ENCODE measurements at places on chromosomes 12 and 14. TPM values are rescaled to one million over a fixed set of nuclear protein-coding genes. Genes with fewer than 3 reads are reported as not detected.
A peak's percentile ranks its signal among the peaks of the same experiment; 100 is the strongest.

DNA sequence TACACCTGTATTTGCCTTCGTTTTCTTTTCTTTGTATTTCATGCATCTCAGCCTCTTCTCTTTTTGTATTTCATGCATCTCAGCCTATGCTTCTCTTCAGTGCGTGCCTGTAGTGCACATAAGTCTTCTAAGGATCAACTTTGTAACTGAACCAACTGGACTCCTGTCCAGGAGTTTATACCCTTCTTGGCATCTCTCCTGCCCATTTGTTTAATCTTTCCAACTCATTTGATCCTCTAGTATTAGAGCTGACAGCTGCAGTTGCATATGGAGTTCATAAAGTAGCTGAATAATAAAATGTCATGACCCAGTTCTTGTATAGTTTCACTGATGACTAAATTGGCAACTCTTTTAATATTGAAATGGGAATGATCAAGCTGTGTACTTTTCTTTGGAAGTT lies 89.7 kb downstream of the FGD4 start:
- H3K36me3 ChIP-seq = no peaks in the 10 kb centered on the region
- peaks cover 30% of the 10 kb centered on the region for H3K4me1 ChIP-seq
- H3K4me3 ChIP-seq = no peak overlapping the region
- H3K27me3 ChIP-seq = no peaks in the 10 kb centered on the region

DNA sequence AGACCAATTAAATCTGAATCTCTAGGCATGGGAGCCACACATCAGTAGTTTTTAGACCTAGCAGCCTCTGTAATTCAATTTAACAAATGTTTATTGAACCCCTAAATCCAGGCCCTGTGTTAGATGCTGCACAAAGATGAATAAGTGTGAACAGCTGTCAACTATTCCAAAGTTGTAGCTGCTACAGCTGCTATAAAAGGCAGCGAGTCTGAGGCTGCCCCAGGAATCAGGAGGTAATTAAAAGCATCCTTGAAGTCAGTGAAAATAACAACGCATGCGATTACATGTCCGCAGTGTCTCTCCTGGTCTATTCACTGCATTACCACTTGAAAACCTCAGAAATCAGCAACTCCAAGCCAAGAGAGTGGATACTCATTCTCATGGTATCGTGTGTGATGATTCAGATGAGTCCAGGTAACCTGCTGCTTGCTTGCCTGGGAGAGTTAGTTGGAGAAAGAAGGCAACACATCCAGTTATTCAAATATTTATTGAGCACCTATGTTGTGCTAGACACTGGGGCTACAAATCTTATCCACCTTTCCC lies 34.9 kb upstream of the DDHD1 start:
- no peak overlapping the region for H3K27ac ChIP-seq
- H3K4me3 ChIP-seq = no peak overlapping the region
- no peak for DNase-seq
- no peaks in the 10 kb centered on the region for H3K36me3 ChIP-seq
- no peaks in the 10 kb centered on the region for H3K4me1 ChIP-seq

GRCh38 chr12:112564160-112564784 lies 145.5 kb downstream of the PTPN11 start:
- DNase-seq = no peak
- no peaks in the 10 kb centered on the region for H3K4me1 ChIP-seq
- H3K27me3 ChIP-seq = no peaks in the 10 kb centered on the region
- no peak overlapping the region for H3K4me3 ChIP-seq
- no peak overlapping the region for H3K27ac ChIP-seq

BAG5 gene
- 29.8 TPM for total RNA-seq

GRCh38 chr12:58346032-58346632 lies 404.8 kb downstream of the ATP23 start:
- H3K27ac ChIP-seq = no peak overlapping the region
- H3K36me3 ChIP-seq = no peaks in the 10 kb centered on the region
- H3K4me3 ChIP-seq = no peak overlapping the region
- no peak for DNase-seq
- peaks cover 21% of the 10 kb centered on the region for H3K4me1 ChIP-seq

GRCh38 chr14:59482541-59483331 lies 1.5 kb downstream of the L3HYPDH start:
- peak overlapping the region; percentile 58 for H3K4me3 ChIP-seq
- no peaks in the 10 kb centered on the region for H3K27me3 ChIP-seq
- H3K4me1 ChIP-seq = peaks cover 65% of the 10 kb centered on the region
- DNase-seq = no peak
- H3K27ac ChIP-seq = peak overlapping the region; percentile 93

DNA sequence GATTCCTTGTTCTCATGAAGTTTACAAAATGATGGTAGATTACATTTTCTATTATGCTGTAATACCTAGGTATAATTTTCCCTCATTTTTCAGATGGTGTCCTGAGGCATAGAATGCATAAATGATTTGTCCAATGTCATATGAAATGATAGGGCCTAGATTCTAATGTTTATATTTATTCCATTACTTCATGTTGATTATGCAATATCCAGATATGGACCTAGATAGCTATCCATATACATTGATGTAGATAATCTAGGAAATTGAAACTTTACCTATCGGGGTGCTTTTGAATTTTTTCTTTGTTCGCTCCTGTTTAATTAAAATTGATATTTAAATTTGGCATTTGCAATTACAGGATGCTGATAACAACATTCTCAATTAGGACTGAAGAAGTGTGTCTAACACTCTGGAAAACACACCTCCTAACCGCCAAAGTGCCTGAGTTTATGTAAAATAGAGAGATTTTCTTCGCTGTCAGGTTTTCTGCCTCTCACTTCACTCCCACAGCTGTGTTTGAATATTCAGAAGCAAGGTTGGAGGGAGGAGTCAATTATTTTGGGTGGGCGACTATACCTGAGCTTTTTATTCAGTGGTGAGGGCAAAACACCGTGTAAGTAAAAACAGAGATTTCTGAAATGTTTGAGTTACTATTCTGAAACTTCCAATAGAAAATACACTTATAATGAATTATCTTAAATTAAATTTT lies 164.4 kb upstream of the ATP2B1 start:
- H3K27ac ChIP-seq = no peak overlapping the region
- H3K4me1 ChIP-seq = no peaks in the 10 kb centered on the region
- H3K4me3 ChIP-seq = no peak overlapping the region
- H3K27me3 ChIP-seq = no peaks in the 10 kb centered on the region
- no peak for DNase-seq
- no peaks in the 10 kb centered on the region for H3K36me3 ChIP-seq

- no peak overlapping the region for H3K4me3 ChIP-seq
- DNase-seq = no peak
- no peak overlapping the region for H3K27ac ChIP-seq
- H3K27me3 ChIP-seq = no peaks in the 10 kb centered on the region
- H3K36me3 ChIP-seq = no peaks in the 10 kb centered on the region
Measured at GRCh38 chr14:72574715-72575114, 319.2 kb downstream of the DPF3 start.

PRKD1 gene
- 3.2 TPM for total RNA-seq

All from esophagus squamous epithelium (tissue), 5 donors.